ENCODE measurements at places on chromosomes 5 and 9. TPM values are rescaled to one million over a fixed set of nuclear protein-coding genes. Genes with fewer than 3 reads are reported as not detected.

Gene PCDHGB1
- 2.0 TPM for total RNA-seq

Gene OR2V1
- not detected for total RNA-seq

Gene QSOX2
- total RNA-seq, result 33.9 TPM

Gene CRB2
- total RNA-seq, result 0.26 TPM

Gene PCDHA13
- not detected for total RNA-seq

Gene QRFP
- not detected for total RNA-seq

Gene PCDHA12
- 3.8 TPM for total RNA-seq

Gene ELAVL2
- 27.5 TPM for total RNA-seq

Gene STXBP1
- 63.2 TPM for total RNA-seq

Gene ARHGEF39
- 3.6 TPM for total RNA-seq

Gene TERT
- total RNA-seq, result 0.95 TPM

Gene SLC36A3
- not detected for total RNA-seq

Gene HRH2
- 0.88 TPM for total RNA-seq

- DNase-seq, result no peak
Measured at GRCh38 chr5:90854169-90854568, 295.6 kb downstream of the ADGRV1 start.

DNA sequence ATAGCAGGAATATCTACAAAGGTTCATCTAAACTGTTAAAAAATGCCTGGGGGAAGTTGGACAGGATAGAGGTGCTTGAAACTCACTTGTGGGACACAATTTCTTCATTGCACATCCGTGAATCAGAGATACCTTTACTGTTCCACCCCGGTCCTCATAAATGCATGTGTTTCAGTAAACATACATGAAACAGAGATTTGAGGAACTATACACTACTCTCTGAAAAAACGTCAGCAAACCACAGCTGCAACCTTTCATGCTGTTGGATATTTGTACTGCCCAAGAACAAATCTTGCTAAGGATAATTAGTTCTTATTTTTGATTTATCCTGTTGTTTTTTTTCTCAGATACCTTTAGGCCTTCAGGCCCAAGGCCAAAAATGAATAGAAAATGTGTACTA lies 337.3 kb downstream of the KDM4C start:
- DNase-seq, result no peak

- DNase-seq, result no peak
Measured at GRCh38 chr9:37998881-37999587, 70.0 kb downstream of the SHB start.

DNA sequence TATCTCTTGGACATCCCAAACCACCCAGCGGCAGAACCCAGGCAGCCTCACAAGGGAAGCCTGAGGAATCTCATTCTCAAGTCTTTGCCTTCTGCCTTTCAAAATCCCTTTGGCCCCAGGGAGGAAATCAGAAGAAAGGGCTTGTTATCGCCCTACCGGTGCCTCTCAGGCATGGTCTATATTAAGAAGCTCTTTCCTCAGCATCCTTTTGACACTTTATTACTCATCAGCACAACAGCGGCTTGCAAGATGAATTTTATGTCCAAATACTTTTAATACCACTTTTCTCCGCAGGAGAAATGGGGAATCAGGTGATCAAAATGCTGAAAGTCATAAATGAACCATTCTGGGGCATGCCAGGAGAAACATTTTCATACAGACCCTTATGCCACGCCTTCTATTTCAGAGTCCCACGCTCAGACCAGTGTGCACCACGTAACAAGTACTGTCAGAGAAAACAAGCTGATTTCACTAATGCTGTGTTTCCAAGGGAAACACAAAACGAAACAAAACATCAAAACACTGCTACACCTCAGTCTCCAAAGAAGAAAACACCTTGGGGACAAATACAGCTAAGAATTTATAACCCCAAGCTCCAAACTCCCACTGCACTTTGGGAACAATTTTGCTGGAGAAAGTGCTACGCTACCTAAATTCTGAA lies 30.0 kb downstream of the RAPGEF1 start:
- DNase-seq, result peak; percentile 40

DNA sequence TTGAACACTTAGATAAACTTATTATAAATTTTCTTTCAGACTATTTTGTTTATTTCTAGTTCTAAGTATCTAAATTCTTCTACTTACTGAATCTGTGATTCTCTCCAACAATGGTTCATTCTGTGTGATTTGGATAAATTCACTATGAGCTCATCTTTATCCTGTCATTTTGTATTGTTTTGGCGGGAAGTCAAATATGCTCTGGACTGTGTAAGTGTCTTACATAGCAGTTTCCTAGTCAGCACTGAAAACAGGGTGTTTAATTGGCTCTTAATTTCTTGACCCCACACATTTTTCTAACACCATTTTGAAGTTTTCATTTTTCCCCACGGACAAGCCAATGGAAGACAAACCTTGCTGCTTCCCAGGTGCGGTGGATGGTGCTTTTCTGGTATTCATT lies 207.0 kb upstream of the ACO1 start:
- DNase-seq, result no peak

GRCh38 chr5:8892926-8893325 lies 652.9 kb downstream of the SEMA5A start:
- no peak for DNase-seq

DNA sequence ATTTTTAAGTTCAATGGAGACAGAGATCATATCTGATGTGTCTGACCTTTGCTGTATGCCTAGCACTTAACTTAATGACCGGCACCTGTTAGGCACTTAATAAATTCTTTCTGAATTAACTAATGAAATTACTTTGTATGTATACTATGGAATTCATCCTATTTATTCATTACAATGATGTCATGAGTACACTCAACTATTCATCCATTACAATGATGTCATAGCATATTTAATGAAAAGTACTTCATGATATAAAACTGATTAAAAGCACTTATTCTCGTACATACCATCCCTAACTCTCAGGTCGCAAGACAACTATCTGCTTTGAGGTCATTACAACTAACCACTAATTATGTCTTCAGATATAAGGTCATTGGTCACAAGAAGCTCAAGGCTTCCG lies 1131.6 kb downstream of the DTWD2 start:
- no peak for DNase-seq

GRCh38 chr5:116838011-116838536 lies 263.5 kb upstream of the SEMA6A start:
- DNase-seq, result no peak

DNA sequence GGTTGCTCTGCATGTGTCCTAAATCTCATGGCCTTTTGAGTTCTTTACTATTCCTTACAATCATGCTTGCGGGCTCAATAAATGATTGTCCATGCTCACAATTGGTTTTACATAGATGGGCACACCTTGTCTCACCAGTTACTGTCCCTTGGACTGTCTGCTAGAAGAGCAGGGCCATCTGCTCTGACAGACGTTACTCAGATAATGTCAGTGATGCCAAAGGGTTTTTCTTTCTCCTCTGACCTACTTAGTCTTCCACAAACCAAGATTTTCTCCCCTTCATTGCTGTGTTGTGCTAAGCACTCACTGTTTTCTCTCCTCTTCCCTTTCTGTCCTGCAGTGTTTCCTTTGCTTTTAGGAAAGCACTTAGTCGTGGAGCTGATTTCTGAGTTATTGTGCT lies 562.3 kb downstream of the KIF4B start:
- no peak for DNase-seq

DNA sequence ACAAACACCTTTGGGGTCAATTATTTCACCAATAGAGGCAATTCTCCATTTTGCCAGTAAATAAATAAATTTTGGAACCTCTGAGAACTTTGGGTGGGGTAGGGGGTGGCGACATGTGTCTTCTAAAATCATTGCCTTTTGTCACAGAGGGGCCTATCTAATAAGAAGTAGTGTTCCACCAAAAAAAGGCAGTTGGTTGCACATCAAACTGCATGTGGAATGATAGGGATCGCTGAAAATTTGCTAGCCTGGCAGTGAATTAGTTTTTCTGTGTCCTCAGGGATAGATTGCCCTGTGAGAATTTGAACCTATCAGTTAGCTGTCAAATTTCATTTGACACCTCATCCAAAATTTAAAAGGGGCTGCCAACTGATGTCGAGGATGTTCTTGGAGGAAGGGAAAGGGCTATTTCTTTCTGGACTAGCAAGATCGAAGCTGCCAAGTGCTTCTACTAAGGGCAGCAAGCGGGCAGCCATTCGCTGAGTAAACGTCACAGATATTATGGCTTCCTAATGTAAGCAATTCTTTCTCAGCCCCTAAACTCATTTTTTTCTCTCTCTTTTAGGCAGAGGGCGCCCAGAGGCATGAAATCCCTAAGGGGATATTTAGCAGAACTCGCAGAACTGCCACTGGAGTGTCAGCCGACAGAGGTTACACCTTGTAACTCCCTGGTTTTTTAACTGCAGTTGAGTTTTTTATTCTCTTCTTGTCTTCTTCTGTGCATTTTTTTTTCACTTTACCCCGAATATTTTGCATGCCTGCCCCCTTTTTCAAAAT lies 2208.1 kb upstream of the WWC1 start:
- no peak for DNase-seq

- peak; percentile 56 for DNase-seq
Measured at GRCh38 chr5:125668884-125669283, 754.3 kb upstream of the GRAMD2B start.

GRCh38 chr9:78044189-78044588 lies 12.6 kb upstream of the GNAQ start:
- DNase-seq, result no peak
